SW 1271 (cell line): ENCODE measurements at places on chromosomes 7 and 10.

- DNase-seq, result no peak
These were observed 8.4 kb downstream of the ZYX start for GRCh38 chr7:143389316-143390103.

- DNase-seq, result no peak
These were observed 2.3 kb downstream of the VPS37D start for GRCh38 chr7:73669858-73670385.

DNA sequence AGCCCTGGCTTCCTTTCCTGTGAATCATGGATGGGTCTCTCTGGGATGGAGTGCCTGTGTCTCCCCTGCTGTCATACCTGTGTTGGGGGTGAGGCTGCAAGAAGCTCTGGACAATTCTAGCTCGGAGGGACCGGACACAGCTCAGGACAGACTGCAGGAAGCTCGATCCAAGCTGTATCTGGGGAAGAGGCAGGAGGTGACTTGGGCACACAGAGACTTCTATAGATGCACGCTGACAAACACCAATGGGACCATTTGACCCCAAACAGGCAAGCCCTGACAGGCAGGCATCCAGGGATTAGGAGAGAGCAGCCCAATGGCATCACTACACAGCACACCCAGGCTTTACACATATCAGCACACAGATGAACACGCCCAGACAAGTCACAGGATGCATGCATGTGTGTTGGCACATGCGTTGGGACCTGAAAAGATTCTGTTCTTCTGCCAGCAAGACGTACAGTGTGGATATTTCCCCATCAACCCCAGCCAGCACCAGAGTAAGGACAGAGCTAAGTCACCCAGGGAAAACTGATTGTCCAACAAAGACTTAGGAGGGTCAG, 4.5 kb downstream of the LLCFC1 start:
- no peak for DNase-seq

DNA sequence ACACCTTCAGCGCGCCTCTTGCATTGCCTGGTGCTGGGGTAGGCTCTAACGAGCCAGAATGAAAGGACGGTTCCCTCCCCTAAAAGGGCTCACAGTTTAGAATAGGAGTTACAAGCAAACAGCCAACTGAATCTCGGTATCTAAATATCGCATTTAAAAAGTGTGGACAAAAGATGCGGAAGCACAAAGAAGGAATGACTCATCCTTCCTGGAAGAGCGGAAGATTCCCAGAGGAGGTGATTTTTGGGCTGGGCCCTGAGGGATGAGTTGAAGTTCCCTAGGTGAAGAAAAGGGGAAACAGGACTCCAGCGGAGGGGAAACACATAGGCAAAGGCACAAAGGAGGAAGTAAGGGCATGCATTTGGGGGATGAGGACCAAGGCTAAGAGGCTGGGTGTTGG, 29.9 kb downstream of the SRRM3 start:
- no peak for DNase-seq

DNA sequence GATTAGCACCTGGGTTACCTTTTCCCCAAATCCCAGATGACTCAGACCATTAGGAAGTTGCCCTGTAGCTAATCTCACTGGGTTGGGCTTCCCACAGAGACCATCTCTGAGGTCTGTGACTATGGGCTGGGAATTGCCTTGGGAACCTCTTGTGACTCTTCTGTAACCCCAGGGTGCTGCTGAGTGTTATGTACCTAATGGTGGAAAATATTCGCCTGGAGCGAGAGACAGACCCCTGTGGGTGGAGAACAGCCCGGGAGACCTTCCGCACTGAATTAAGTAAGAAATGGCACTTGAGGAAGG, 20.0 kb downstream of the STRIP2 start:
- DNase-seq, result no peak

DNA sequence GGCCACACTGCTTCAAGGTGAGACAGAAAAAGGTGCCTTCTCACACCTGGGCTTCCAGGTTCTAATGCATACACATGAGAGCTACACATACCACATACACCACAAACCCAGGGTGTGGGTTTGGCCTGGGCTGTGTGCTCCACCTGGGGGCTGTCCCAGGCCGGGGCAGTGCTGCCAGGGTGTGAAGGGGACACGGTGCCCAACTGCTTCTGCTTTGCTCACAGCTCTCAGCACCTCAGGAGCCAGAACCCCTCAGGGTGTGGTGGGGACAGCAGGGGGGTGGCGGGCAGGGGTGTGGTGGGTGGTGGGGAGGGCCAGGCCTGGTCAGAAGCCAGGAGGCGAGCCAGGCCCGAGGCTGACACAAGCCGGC, 51.1 kb downstream of the TMEM209 start:
- no peak for DNase-seq

DNA sequence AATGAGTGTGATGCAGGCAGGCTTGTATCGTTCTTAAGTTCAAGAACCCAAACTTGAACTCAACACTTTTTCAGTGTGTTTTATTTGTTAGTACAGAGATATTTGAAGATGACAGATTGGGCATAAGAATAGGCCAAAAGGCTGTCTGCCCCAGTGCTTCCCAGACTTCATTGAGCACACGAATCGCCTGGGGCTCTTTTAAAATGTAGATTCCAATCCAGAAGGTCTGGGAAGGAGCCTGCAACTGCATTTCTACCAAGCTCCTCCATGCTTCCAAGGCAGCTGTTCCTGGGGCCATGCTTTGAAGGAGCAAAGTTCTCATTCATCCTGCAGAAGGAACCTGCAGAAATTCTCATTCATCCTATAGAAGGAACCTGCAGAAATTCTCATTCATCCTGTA, 114.5 kb upstream of the INSYN2A start:
- no peak for DNase-seq

DNA sequence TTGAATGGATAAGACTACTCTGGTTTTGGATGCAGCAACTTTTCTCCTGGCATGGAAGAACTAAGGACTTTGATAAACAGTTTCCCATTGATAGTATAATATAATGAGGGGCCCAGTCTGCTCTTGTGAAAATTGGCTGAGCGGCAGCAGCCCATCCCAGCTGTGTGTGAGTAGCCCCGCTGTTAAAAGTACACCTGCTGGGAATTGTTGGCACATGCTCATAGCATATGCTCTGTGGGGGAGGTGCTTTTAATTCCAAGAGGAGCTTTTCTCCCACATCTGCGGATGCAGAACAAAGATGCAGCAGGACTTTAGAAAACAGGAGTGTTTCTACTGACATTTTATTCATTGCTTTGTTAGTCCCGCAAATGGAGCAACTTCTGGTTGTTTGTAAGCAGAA, 19.0 kb downstream of the SRI start:
- DNase-seq, result no peak

DNA sequence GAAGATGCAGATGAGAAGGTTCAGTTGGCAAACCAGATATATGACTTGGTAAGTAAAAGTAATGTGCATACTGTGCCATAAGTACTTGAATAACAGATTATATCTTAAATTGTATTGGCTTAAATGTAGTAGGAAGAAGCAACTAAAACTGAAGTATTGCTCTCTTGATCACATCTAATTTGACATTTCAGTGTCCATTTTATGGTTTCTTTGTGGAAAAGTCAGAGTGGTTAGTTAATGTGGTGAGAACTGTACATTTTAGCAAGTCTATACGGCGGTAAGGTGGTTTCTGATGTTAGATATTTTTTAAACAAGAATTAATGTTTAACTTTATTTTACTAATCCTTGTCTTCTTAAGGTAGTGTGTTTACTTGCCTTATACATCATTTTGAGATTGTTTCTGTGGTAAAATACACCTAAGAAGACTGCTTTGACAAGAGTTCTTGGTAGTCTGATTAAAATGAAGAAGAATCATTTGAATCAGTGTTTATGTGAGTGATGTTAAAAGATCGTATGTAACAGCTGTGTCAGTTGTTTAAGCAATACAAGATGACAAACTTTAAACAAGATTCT, 5.1 kb downstream of the ING3 start:
- no peak for DNase-seq

DNA sequence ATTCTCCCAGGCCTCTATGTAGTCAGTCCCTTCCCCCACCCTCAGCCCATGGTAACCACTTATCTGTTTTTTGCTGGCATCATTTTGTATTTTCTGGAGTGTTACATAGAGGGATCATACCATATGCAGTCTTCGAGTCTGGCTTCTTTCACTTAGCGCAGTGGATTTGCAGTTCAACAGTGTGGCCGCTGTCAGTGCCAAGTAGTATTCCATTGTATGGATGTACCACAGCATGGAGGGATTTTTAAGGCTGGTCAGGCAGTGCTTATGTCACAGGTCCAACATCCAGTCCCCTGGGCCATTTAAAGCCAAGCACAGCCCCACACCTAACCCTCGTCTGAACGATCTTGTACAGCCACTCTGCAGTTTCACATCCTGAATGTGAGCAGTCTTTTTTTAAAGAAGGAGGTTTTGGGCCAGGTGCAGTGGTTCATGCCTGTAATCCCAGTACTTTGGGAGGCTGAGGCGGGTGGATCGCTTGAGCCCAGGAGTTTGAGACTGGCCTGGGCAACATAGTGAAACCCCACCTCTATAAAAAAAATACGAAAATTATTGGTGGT, 121.8 kb downstream of the CUX1 start:
- DNase-seq, result no peak

DNA sequence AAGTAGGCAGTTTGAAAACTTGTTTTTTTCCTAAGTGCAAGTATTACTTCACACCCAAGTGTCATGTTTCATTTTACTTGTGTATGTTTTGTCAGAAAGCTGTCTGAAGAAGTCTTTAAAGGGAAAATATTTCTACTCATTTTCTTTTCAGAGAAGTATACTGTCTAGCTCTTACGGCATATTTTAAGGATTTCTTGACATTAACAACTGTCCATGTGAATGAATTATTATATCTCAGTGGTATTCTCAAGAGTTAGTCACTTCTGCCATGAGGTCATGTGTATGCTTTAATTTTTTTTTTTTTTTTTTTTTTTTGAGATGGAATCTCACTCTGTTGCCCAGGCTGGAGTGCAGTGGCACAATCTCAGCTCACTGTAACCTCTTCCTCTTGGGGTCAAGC, 229.5 kb downstream of the BICC1 start:
- DNase-seq, result no peak

GRCh38 chr7:156041398-156041797, 229.1 kb upstream of the SHH start:
- DNase-seq, result no peak

DNA sequence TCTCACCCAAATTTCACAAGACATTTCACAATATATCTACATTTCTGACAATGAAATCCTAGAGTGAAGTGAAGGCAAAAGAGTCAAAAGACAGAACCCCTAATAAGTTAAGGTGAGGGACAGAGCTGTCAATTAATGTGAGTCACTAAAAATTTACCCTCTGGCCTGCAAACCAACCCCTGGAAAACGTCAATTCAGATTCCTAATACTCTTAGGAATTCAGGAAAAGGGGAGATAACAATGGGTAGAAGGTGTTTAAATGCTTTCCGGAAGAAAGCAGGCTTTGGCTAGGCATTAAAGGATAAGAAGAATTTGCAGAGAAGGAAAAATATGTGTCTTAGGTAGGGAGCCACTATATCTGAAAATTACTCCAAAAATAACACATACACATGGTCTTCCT, 299.6 kb downstream of the INHBA start:
- DNase-seq, result no peak

DNA sequence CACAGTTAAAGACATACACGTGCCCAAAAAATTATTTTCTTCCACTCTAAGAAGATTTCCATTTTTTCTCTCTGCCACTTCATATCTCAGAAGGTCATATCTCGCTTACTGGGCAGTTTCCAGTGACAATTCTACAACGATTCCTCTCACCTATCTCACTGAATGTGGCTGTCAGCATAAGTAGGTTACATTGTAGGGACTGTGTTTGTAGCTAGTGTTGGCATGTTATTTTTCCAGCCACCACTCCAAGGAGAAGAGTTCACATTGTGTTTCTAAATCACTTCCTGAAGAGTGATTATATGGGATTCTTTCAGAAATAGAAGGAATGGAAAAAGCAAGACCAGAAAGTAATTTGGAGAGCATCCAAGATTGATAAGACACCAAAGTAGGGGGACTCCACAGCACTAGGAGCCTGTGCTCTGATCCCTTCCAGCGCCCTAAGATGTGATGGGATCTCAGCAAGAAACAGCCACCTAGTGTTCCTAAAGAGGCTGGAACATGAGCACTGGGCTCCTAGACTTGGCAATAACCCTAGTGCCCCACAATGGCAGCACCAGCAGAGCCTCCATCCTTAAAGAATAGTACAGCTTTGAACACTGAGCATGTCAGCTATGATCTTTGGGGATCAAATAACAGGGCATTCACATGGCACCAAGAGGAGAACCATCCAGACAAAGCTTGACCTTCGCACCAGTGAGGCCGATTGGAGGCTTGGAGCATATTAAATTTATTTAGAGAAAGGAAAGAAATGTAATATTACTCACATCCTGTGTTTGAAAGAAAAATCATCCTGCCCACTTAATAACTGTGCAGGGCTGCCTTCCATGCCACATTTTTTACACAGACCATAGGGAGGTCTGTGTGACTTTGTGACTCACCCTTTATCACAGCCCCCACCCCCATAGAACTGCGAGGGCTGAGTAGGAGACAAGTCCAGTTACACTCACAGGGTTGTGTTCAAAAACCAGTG, 51.8 kb downstream of the CAV1 start:
- peak; percentile 7 for DNase-seq

- DNase-seq, result no peak
These were observed 389.2 kb upstream of the KLF6 start for GRCh38 chr10:4174197-4174596.

GRCh38 chr7:23679898-23680413, at the start of gene FAM221A:
Gene FAM221A (plus strand): TSS chr7:23680199. CDS start chr7:23680219, 20 bp downstream.
- DNase-seq, result peak; percentile 55

DNA sequence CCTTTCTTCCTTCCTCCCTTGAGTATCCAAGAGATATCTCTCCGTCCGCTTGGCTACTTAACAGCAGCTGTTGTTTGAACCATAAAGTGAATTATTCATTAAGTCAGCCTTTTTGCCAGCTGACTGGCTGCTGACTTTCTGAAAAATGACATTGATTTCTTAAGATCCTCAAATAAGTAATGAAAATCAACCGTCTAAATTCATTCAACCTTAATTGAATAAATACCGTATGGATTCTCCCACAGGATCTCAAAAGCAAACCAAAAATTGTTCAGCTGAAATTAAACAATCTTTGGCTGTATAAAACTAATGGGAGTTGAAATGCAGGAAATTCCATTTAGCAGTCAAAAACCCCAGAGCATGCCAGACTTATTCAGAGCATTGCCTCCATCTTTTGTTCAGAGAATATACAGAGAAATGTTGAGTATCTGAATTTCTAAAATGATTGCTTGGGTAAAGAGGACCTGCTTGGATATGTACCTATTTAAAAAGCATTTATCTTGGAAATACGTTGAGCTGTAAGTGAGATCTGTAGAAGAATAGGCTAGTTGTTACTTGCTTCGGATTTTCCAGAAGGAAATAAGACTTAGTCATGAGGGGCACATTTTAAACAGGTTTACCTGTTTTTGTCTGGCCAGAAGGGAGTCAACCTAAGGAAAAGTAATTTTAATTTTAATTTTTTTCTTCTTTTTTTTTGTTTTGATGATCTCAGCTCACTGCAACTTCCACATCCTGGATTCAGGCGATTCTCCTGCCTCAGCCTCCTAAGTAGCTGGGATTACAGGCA, 136.2 kb downstream of the PLXDC2 start:
- no peak for DNase-seq
